Right renal pelvis (tissue), 4 donors: ENCODE measurements at places on chromosomes 16 and 17.
A peak's percentile ranks its signal among the peaks of the same experiment; 100 is the strongest.

- DNase-seq: no peak
Observed at GRCh38 chr17:5237541-5238016, 2.9 kb upstream of the SCIMP start.

GRCh38 chr16:53982631-53983042 is 278.7 kb downstream of the FTO start:
- DNase-seq: no peak

- DNase-seq: no peak
Observed at GRCh38 chr16:50501251-50501650, 46.9 kb upstream of the NKD1 start.

GRCh38 chr17:7842380-7843256 is 8.6 kb downstream of the KDM6B start:
- no peak for DNase-seq

- peak; percentile 54 for DNase-seq
Observed at GRCh38 chr16:86033016-86033474, 134.1 kb downstream of the IRF8 start.
